ENCODE measurements at places on chromosomes 6 and 20. TPM values are rescaled to one million over a fixed set of nuclear protein-coding genes. Genes with fewer than 3 reads are reported as not detected.

Gene ARFGEF3
- 10.3 TPM for total RNA-seq

Gene TTBK1
- total RNA-seq = 0.62 TPM

Gene IPCEF1
- 2.7 TPM for total RNA-seq

Gene ERVFRD-1
- total RNA-seq = not detected

Gene ANGPT4
- total RNA-seq = 0.23 TPM

Gene SLC32A1
- 1.3 TPM for total RNA-seq

Gene MUC22
- total RNA-seq = not detected

Gene HLA-DPA1
- 1.3 TPM for total RNA-seq

Gene MCCD1
- not detected for total RNA-seq

Gene RAMACL
- 2.5 TPM for total RNA-seq

Gene HLA-DRB1
- 14.6 TPM for total RNA-seq

Gene PPP1R16B
- total RNA-seq = 15.3 TPM

Gene PHACTR3
- not detected for total RNA-seq

Gene ZC3H12D
- total RNA-seq = 0.20 TPM

Gene DYNLRB1
- total RNA-seq = 217 TPM

Gene TAGAP
- total RNA-seq = 0.32 TPM

Gene TMEM200A
- 8.8 TPM for total RNA-seq

Gene RBM24
- 18.9 TPM for total RNA-seq

Gene NKX2-2
- total RNA-seq = 0.46 TPM

Gene FYN
- total RNA-seq = 93.8 TPM

Gene ADGRB3
- 1.8 TPM for total RNA-seq

Gene EPPIN
- total RNA-seq = not detected

Gene TRDN
- total RNA-seq = 57.5 TPM

Gene NELFCD
- total RNA-seq = 73.4 TPM

Gene KCNQ5
- total RNA-seq = 7.0 TPM

Gene LCA5
- 18.8 TPM for total RNA-seq

Gene PGC
- not detected for total RNA-seq

Gene MRPS26
- total RNA-seq = 75.1 TPM

Gene KHDC1
- 5.7 TPM for total RNA-seq

Gene PDE10A
- 24.3 TPM for total RNA-seq

Gene SMPDL3A
- 3.0 TPM for total RNA-seq

Gene OPRM1
- not detected for total RNA-seq

Gene SAPCD1
- total RNA-seq = 8.4 TPM

Gene SYNCRIP
- 138 TPM for total RNA-seq

Gene LBP
- total RNA-seq = 0.11 TPM

Gene SNAI1
- total RNA-seq = 10.6 TPM

Gene NHLRC1
- total RNA-seq = 0.29 TPM

Gene DEFB124
- not detected for total RNA-seq

Gene SLCO4A1
- 4.8 TPM for total RNA-seq

Gene ALDH5A1
- total RNA-seq = 8.0 TPM

Gene FAXC
- total RNA-seq = 8.8 TPM

Gene CAP2
- total RNA-seq = 29.8 TPM

Gene C20orf202
- not detected for total RNA-seq

Gene SNAP91
- total RNA-seq = 0.58 TPM

Gene SMLR1
- total RNA-seq = 0.48 TPM

Gene DEFB132
- not detected for total RNA-seq

Gene CLDN20
- not detected for total RNA-seq

Gene OR2W1
- total RNA-seq = not detected

Gene FAM184A
- total RNA-seq = 188 TPM

Gene CGA
- not detected for total RNA-seq

Gene SNRNP48
- total RNA-seq = 13.7 TPM

Gene UST
- total RNA-seq = 17.9 TPM

Gene LHFPL5
- not detected for total RNA-seq

Gene PRL
- not detected for total RNA-seq

Gene OR5V1
- not detected for total RNA-seq
